AG09309 (cell line): ENCODE measurements at places on chromosomes 4 and X.
A peak's percentile ranks its signal among the peaks of the same experiment; 100 is the strongest.

- no peak for DNase-seq
Observed at GRCh38 chrX:105038672-105039328, 181.7 kb downstream of the TEX13A start.

- DNase-seq: no peak
Observed at GRCh38 chr4:92265021-92265420, 38.7 kb upstream of the GRID2 start.

GRCh38 chr4:121246698-121247097 is 82.6 kb upstream of the TNIP3 start:
- no peak for DNase-seq

GRCh38 chr4:82905205-82905604 is 4.7 kb downstream of the THAP9 start:
- no peak for DNase-seq

- DNase-seq: no peak
Observed at GRCh38 chr4:78179196-78179595, 122.1 kb downstream of the FRAS1 start.

DNA sequence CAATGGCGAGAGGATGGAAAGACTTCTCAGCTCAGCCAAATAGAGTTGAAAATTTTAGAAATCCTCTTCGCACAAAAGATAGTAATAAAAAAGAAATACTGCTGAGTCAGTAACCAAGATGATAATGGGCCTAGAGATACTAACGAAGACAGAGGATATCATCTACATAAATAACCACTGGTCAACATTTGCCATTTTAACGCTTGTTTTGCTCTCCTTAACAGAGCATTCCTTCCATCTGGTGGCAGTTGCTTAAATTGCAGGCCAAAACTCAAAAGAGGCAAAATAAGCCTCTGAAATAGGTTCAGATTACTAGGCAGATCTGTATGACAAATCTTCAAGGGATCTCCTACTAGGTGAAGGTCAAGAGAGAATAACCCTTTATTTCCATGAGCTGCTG is 51.7 kb upstream of the MCF2 start:
- no peak for DNase-seq

- DNase-seq: no peak
Observed at GRCh38 chrX:45363596-45363995, 162.9 kb upstream of the DIPK2B start.

GRCh38 chrX:16712548-16713155 is at the start of gene CTPS2:
CTPS2 (minus strand) TSS chrX:16712669; CDS start chrX:16702902, 9,767 bp downstream.
- DNase-seq: no peak

- DNase-seq: no peak
Observed at GRCh38 chr4:53240573-53240972, 125.3 kb downstream of the SCFD2 start.

GRCh38 chr4:184444953-184445309 is 29.4 kb downstream of the IRF2 start:
- DNase-seq: no peak

GRCh38 chrX:51456246-51456645 is 40.1 kb downstream of the NUDT11 start:
- no peak for DNase-seq

GRCh38 chr4:15234116-15234855 is 193.5 kb upstream of the C1QTNF7 start:
- DNase-seq: peak; percentile 48
